ENCODE measurements at places on chromosomes 2 and 18. TPM values are rescaled to one million over a fixed set of nuclear protein-coding genes. Genes with fewer than 3 reads are reported as not detected.

DNA sequence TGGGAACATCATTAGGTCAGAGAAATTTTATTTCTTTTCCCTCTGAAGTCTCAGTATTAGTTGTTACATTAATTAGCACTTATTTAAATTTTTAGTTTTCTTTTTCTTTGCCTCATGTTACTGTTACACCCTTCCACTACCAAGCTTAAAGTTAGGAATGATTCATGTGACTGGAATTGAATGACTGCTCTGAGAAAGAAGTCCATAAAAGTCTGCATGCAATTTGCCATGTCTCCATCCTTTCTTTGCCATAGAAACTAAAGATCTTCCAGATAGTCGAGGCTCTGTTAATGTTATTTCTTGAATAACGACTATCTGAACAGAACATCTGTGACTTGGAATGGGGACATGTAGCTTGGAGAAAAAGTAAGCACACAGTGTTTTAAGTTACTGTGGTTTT is 1269.8 kb upstream of the PIK3C3 start:
- no peak overlapping the region for H3K4me3 ChIP-seq
- H3K36me3 ChIP-seq = no peaks in the 10 kb centered on the region
- H3K4me1 ChIP-seq = no peaks in the 10 kb centered on the region
- no peak overlapping the region for H3K27ac ChIP-seq
- DNase-seq = no peak
- no peaks in the 10 kb centered on the region for H3K27me3 ChIP-seq

The NXPH2 gene
- not detected for total RNA-seq

The OSBPL6 gene
- total RNA-seq = 3.5 TPM

- H3K4me1 ChIP-seq = no peaks in the 10 kb centered on the region
- no peaks in the 10 kb centered on the region for H3K36me3 ChIP-seq
- no peak for DNase-seq
- no peaks in the 10 kb centered on the region for H3K27me3 ChIP-seq
These were observed 62.9 kb downstream of the POMC start for GRCh38 chr2:25105336-25106085.

The ABCG8 gene
- total RNA-seq = 64.0 TPM

- DNase-seq = no peak
- no peaks in the 10 kb centered on the region for H3K4me1 ChIP-seq
- H3K36me3 ChIP-seq = no peaks in the 10 kb centered on the region
- no peaks in the 10 kb centered on the region for H3K27me3 ChIP-seq
These were observed 27.2 kb downstream of the LHCGR start for GRCh38 chr2:48728295-48728694.

- H3K4me3 ChIP-seq = no peak overlapping the region
- no peak for DNase-seq
- no peak overlapping the region for H3K27ac ChIP-seq
These were observed 29.5 kb upstream of the ME2 start for GRCh38 chr18:50849419-50849821.

The MARCHF4 gene
- total RNA-seq = not detected

The TCF7L1 gene
- 2.4 TPM for total RNA-seq

DNA sequence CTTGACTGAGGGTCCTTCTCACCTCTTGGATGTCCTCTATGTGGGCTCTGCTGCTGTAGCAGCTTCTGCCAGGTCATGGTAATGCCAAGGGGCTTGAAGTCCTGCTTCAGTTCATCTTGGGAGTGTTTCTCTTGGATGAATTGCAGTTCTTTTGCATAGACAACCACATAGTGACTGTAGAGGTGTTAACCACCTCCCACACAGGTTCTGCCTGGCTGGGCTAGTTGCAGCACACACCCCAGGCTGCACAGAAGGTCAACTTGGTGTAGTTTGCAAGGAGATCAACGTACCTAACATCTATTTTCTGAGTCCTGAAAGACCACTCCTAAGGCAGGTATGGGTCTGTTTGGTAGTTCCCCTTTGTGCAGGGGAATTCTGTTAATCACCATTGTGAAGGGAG is 108.1 kb downstream of the ADCYAP1 start:
- no peaks in the 10 kb centered on the region for H3K27me3 ChIP-seq
- H3K36me3 ChIP-seq = no peaks in the 10 kb centered on the region
- H3K4me1 ChIP-seq = no peaks in the 10 kb centered on the region
- no peak for DNase-seq
- H3K27ac ChIP-seq = no peak overlapping the region
- H3K4me3 ChIP-seq = no peak overlapping the region

The PARD3B gene
- total RNA-seq = 8.0 TPM

The RESP18 gene
- not detected for total RNA-seq

The OSR1 gene
- total RNA-seq = 0.10 TPM

- no peak overlapping the region for H3K27ac ChIP-seq
- no peaks in the 10 kb centered on the region for H3K4me1 ChIP-seq
- H3K27me3 ChIP-seq = no peaks in the 10 kb centered on the region
- no peak for DNase-seq
- no peaks in the 10 kb centered on the region for H3K36me3 ChIP-seq
- no peak overlapping the region for H3K4me3 ChIP-seq
These were observed 42.9 kb upstream of the SNED1 start for GRCh38 chr2:240955306-240956170.

DNA sequence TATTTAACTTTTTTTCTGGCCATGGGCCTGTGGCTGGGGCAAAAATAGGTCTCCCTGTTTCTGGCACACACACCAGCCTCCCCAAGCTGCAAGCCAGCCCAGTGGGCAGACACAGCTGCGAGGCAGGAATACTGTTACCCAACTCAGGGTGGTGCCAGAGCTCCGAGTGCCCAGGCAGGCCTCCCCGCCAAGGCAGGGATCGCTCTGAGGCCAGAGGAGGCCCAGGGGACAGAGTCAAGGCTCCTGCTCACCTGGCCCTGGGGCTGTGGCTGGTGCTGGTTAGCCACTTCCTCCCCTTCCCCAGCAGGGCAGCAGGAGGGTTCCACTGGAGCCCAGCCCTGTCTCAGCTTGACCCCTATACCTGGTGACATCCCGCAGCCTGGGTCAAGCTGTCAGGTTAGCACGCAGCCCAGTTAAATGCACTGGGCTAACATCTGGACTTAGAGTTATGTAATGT is 67.1 kb upstream of the EPAS1 start:
- H3K4me1 ChIP-seq = no peaks in the 10 kb centered on the region
- peak; percentile 74 for DNase-seq
- no peaks in the 10 kb centered on the region for H3K36me3 ChIP-seq
- H3K4me3 ChIP-seq = no peak overlapping the region

DNA sequence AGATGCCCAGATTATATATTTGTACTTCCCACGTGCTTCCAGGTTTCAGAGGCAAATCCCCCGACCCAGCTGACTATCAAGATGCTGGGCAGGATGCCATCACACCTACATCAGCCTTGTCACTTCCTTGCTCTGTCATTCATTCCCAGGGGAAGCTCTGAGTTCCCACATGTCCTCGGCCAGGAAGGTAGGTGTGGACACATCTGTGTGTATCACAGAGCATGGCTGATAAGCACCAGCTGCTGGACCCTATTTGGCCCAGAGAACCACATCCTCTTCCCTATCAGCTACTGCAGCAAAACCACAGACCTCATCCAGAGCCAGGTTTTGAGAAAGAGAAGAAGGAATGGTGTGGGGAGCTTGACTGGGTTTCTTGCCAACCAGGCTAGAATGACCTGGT is 31.9 kb upstream of the ITGA6 start:
- no peak overlapping the region for H3K4me3 ChIP-seq
- H3K27ac ChIP-seq = no peak overlapping the region
- no peaks in the 10 kb centered on the region for H3K27me3 ChIP-seq
- no peaks in the 10 kb centered on the region for H3K4me1 ChIP-seq
- DNase-seq = no peak

Measured in right lobe of liver (tissue), 6 donors.